NCI-H345 (cell line): ENCODE measurements at places on chromosomes 2 and 18.

GRCh38 chr2:235238537-235238936 lies 255.3 kb upstream of the AGAP1 start:
- no peak for DNase-seq

GRCh38 chr2:167857416-167857815 lies 390.0 kb downstream of the STK39 start:
- no peak for DNase-seq

GRCh38 chr2:20653695-20654534 lies 3.0 kb upstream of the HS1BP3 start:
- no peak for DNase-seq

GRCh38 chr2:66121946-66122345 lies 313.0 kb upstream of the MEIS1 start:
- no peak for DNase-seq
